Thymus (tissue), 14 donors: ENCODE measurements at places on chromosomes 2 and 18. TPM values are rescaled to one million over a fixed set of nuclear protein-coding genes. Genes with fewer than 3 reads are reported as not detected.

The LBH gene
- polyA plus RNA-seq: 88.9 TPM

The MYL12B gene
- 505 TPM for polyA plus RNA-seq

The SLC9A4 gene
- polyA plus RNA-seq: 0.66 TPM

The KIF1A gene
- polyA plus RNA-seq: 0.78 TPM

The UGT1A6 gene
- polyA plus RNA-seq: 4.5 TPM

The SLC4A5 gene
- polyA plus RNA-seq: 2.5 TPM

The CCDC93 gene
- 10.7 TPM for polyA plus RNA-seq

The IL1RN gene
- polyA plus RNA-seq: 16.9 TPM

The MROH2A gene
- polyA plus RNA-seq: 0.39 TPM

The CNGA3 gene
- polyA plus RNA-seq: 0.05 TPM

The LYG2 gene
- 0.09 TPM for polyA plus RNA-seq

The SLC9A2 gene
- polyA plus RNA-seq: 0.75 TPM

The CFLAR gene
- 84.5 TPM for polyA plus RNA-seq

The CAB39 gene
- 49.2 TPM for polyA plus RNA-seq

The SPHKAP gene
- 0.55 TPM for polyA plus RNA-seq

The GDF7 gene
- polyA plus RNA-seq: 0.34 TPM

The CTDP1 gene
- 26.4 TPM for polyA plus RNA-seq

The SMYD1 gene
- polyA plus RNA-seq: 0.43 TPM

The ZCCHC2 gene
- polyA plus RNA-seq: 10.7 TPM

The GKN2 gene
- 0.75 TPM for polyA plus RNA-seq

The RHBDD1 gene
- polyA plus RNA-seq: 11.5 TPM

The ALLC gene
- polyA plus RNA-seq: 0.87 TPM

The FZD7 gene
- polyA plus RNA-seq: 3.9 TPM

The GGCX gene
- 17.8 TPM for polyA plus RNA-seq

The VSNL1 gene
- polyA plus RNA-seq: 1.4 TPM

The SERPINB3 gene
- polyA plus RNA-seq: 47.5 TPM
